ENCODE measurements at places on chromosomes 1 and 21. TPM values are rescaled to one million over a fixed set of nuclear protein-coding genes. Genes with fewer than 3 reads are reported as not detected.
A peak's percentile ranks its signal among the peaks of the same experiment; 100 is the strongest.

DNA sequence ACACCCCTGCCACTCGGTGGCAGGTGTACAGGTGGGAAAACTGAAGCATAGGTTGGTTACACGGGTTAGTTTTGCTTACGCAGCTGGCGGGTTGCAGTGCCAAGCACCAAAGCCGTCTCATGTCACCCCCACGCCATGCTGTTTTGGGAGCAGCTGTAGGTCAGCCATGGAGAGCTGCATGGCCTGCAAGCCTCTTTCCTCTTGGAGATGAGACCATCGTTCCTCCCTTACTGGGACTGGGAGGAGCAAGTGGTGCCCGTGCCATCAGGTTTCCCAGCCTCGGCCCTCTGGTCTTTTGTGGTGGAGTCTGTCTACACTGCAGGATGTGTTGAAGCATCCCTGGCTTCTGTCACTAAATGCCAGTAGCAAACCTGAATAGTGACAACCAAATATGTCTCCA is 46.9 kb downstream of the AJAP1 start:
- H3K4me1 ChIP-seq = no peaks in the 10 kb centered on the region
- H3K36me3 ChIP-seq = no peaks in the 10 kb centered on the region
- H3K4me3 ChIP-seq = no peak overlapping the region
- no peak for DNase-seq
- H3K27me3 ChIP-seq = no peaks in the 10 kb centered on the region

DNA sequence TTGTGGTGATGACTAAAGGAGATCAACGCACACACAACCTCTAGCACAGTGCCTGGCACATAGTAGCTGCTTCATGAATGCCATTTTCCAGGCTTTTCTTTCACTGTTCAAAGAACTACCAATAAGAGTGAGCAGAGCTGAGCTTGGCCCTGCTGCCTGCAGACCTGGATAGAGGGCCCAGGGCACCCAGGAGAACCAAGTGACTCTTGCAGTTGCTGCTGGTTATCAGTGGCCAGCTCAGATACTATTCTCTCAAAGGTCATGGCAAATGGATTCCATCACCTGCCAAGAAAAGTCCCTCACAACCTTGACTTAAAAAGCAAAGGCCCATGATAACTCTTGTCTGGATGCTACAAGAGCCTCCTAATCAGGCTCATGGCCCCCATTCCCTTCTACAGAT is 41.7 kb downstream of the PLPP3 start:
- peaks cover 27% of the 10 kb centered on the region for H3K36me3 ChIP-seq
- H3K27ac ChIP-seq = no peak overlapping the region
- no peak for DNase-seq
- H3K27me3 ChIP-seq = no peaks in the 10 kb centered on the region
- peaks cover 42% of the 10 kb centered on the region for H3K4me1 ChIP-seq

Gene KCNJ15
- 1.1 TPM for polyA plus RNA-seq

Gene SPATA45
- polyA plus RNA-seq = not detected

GRCh38 chr1:111219557-111220286 is 7.8 kb upstream of the CHI3L2 start:
- no peak for DNase-seq
- no peaks in the 10 kb centered on the region for H3K36me3 ChIP-seq
- peak overlapping the region; percentile 63 for H3K27ac ChIP-seq
- no peaks in the 10 kb centered on the region for H3K27me3 ChIP-seq

DNA sequence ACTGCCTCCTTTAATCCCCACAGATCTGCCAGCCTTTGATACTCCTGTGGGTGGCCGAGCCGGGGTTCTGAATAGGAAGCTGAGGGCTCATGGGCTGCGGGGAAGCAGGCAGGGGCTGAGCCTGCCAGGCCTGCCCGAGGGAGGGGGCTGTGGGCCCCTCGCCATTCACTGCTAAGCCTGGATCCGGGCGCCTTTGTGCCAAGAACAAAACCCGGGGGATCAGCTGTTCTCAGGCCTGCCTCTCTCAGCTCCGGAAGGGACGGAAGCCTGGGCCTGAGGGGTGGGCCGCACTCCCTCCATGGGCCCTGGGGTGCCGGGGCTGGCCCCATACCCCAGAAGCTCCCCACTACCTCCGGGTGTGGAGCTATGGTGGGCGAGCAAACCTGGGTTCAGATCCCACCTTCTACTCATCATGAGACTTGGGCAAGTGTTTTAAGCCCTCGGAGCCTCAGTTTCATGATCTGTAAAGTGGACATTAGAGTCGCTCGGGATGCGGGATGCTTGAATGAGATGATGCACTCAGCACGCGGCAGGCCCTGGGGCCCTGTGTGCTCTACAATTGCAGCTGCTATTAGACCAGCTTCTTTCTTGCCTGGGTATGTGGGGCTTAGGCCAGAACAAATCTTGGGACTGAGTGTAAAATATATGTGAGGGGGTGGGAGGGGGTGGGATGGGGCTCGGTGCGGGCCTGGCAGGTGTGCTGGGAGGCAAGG is 19.2 kb upstream of the EPHA2 start:
- no peaks in the 10 kb centered on the region for H3K36me3 ChIP-seq
- H3K27ac ChIP-seq = peak overlapping the region; percentile 91
- DNase-seq = no peak
- H3K4me3 ChIP-seq = no peak overlapping the region
- no peaks in the 10 kb centered on the region for H3K27me3 ChIP-seq

- no peak overlapping the region for H3K27ac ChIP-seq
- no peak overlapping the region for H3K4me3 ChIP-seq
- DNase-seq = no peak
- H3K27me3 ChIP-seq = no peaks in the 10 kb centered on the region
Observed at GRCh38 chr1:89277725-89278124, 5.1 kb upstream of the GBP5 start.

DNA sequence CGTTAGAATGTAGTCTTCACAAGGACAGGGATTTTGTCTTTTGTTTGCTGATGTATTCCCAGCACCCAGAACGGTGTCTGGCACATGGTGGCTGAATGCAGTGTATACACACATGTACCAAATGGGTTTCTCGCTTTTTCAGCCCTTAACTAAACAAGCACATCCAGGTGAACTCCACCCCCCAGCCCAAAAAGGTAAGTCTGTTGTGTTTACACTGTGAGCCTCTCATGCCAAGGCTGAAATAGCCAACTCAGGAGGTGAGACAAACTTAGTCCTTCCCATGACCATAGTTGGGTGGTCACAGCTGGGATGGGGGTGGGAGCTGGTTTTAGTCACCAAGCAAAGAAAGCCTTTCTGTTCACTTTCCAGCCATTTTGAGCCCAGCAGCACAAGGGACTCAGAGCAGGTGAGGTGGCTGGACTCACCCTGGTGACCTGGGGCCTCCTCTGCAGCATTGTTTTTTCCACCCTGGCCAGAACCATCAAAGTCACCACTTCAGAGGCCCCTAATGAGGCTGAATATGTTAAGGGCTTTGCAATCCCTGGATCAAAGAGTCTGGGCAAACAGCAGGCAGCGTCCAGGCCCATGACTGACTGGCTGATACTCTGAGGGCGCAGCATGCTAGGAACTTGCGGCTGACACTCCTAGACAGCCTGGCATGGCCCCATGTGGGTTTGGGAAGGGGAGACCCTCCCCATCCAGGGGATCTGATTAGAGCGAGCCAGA is 8.7 kb downstream of the TENT5B start:
- no peak overlapping the region for H3K4me3 ChIP-seq
- DNase-seq = no peak
- H3K27me3 ChIP-seq = no peaks in the 10 kb centered on the region
- H3K36me3 ChIP-seq = no peaks in the 10 kb centered on the region
- no peak overlapping the region for H3K27ac ChIP-seq
